T-cell (primary cell): ENCODE measurements at places on chromosomes 2 and 18.
A peak's percentile ranks its signal among the peaks of the same experiment; 100 is the strongest.

DNA sequence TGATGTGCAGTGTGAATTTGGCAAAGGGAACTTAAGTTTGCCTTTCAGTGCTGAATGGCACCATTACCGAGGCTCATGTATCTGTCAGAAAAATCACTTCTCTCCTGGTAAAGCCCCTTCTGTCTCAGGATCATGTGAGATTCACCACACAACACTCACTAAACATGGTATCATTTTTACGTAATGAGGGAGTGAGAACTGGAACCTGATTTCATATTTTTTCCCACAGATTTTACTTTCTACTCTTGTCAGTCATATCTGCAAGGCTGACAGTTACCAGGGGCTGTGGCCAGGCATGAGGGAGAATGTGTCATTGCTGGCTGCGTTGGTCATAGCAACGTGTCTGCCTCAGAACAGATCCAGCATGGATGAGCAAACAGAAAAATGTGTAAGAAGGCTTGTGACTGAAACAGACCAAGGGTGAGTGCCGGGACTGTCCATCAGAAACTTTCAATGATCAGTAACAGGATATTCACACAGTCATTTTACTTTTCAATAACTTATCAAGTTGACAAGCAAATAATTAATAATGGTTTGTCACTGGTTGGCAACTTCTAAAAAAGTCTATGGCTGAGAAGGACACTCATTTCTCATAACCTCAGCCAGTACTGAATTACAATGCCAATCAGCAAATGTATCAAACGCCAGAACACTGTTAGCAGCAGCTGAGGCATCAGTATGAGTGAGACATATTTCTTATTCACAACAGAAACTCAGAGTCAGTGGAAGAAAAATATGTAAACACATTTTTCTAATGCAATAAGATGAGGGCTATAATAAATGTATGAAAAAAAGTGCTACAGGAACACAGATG lies 100.5 kb downstream of the CDC42EP3 start:
- H3K27ac ChIP-seq = no peak overlapping the region
- H3K27me3 ChIP-seq = no peaks in the 10 kb centered on the region
- DNase-seq = no peak
- H3K4me3 ChIP-seq = no peak overlapping the region

GRCh38 chr2:217999595-217999959 lies 3.2 kb downstream of the TNS1 start:
- H3K4me1 ChIP-seq = no peaks in the 10 kb centered on the region
- DNase-seq = no peak
- peaks cover 49% of the 10 kb centered on the region for H3K27me3 ChIP-seq
- no peak overlapping the region for H3K27ac ChIP-seq
- no peaks in the 10 kb centered on the region for H3K36me3 ChIP-seq

GRCh38 chr18:9619545-9619944 lies 5.2 kb upstream of the PPP4R1 start:
- no peaks in the 10 kb centered on the region for H3K36me3 ChIP-seq
- H3K4me1 ChIP-seq = peaks cover 2% of the 10 kb centered on the region
- no peak for DNase-seq
- H3K27me3 ChIP-seq = no peaks in the 10 kb centered on the region
- no peak overlapping the region for H3K27ac ChIP-seq
- H3K4me3 ChIP-seq = no peak overlapping the region

- H3K27ac ChIP-seq = no peak overlapping the region
- no peak overlapping the region for H3K4me3 ChIP-seq
Observed at GRCh38 chr18:45061359-45061758, 380.7 kb downstream of the SETBP1 start.

DNA sequence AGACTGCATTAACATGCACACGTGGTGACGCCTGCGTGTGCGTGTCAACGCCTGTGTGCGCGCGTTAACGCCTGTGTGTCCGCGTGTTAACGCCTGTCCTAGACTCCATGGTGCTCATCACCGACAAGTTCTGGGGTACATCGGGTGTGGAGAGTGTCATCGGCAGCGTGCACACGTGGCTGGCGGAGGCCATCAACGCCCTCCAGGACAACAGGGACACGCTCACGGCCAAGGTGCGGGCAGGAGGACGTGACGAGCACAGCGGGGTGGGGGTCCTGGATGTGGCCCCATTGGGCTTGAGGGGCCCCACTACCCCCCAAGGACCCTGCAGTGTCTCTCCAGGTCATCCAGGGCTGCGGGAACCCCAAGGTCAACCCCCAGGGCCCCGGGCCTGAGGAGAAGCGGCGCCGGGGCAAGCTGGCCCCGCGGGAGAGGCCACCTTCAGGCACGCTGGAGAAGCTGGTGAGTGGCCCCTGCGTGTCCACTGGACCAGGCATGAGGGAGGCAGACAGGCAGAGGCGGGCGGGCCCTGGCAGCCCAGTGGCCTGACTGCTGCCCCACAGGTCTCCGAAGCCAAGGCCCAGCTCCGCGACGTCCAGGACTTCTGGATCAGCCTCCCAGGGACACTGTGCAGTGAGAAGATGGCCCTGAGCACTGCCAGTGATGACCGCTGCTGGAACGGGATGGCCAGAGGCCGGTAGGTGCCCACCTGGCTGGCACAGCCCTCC lies 29.2 kb downstream of the GPC1 start:
- H3K27me3 ChIP-seq = no peaks in the 10 kb centered on the region
- no peak overlapping the region for H3K27ac ChIP-seq
- no peaks in the 10 kb centered on the region for H3K4me1 ChIP-seq
- no peak overlapping the region for H3K4me3 ChIP-seq

DNA sequence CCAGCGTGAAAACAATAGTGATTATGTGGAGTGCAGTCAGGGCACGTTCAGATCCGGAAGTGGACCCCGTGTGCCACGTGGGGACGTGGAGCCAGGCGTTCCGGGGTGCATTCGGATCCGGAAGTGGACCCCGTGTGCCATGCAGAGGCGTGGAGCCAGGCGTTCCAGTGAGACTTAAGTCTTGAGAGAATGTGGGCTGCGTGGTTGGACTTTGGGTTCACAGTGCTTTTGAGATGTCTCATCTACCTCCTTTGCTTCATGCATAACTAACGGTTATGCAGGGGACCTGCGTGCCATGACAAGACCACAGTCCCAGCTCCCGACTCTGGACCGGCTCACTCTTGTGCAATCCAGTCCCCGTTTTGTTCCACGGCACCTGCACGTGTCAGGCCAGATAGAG lies 28.8 kb downstream of the CTDP1 start:
- no peak for DNase-seq
- no peaks in the 10 kb centered on the region for H3K27me3 ChIP-seq
- H3K4me1 ChIP-seq = no peaks in the 10 kb centered on the region
- no peak overlapping the region for H3K27ac ChIP-seq
- H3K4me3 ChIP-seq = no peak overlapping the region

- no peak overlapping the region for H3K4me3 ChIP-seq
- DNase-seq = no peak
- H3K4me1 ChIP-seq = no peaks in the 10 kb centered on the region
- H3K27ac ChIP-seq = no peak overlapping the region
- H3K27me3 ChIP-seq = peaks cover 10% of the 10 kb centered on the region
Observed at GRCh38 chr2:163736433-163737189, 803 bp upstream of the FIGN start.

DNA sequence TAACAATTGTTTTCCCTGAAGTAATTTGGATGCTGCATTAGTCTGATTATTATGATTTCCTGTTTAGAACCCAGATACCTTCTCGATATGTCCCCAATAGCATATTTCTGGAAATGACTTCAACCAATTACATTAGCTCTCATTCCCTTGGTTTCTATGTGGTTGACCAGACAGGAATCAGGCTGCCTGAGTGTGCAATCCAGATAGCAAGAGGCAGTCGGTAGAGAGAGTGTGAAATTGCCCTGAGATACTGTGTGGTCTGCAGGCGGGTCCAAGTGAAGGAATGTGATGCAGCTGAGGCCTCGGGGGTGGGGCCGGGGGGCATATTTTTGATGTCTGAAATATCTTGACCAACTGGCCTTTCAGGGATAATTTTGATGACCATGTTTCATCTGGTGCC lies 143.9 kb upstream of the ITGA6 start:
- H3K4me3 ChIP-seq = no peak overlapping the region
- H3K27me3 ChIP-seq = peaks cover 7% of the 10 kb centered on the region
- no peak for DNase-seq
- no peak overlapping the region for H3K27ac ChIP-seq
- H3K36me3 ChIP-seq = no peaks in the 10 kb centered on the region

DNA sequence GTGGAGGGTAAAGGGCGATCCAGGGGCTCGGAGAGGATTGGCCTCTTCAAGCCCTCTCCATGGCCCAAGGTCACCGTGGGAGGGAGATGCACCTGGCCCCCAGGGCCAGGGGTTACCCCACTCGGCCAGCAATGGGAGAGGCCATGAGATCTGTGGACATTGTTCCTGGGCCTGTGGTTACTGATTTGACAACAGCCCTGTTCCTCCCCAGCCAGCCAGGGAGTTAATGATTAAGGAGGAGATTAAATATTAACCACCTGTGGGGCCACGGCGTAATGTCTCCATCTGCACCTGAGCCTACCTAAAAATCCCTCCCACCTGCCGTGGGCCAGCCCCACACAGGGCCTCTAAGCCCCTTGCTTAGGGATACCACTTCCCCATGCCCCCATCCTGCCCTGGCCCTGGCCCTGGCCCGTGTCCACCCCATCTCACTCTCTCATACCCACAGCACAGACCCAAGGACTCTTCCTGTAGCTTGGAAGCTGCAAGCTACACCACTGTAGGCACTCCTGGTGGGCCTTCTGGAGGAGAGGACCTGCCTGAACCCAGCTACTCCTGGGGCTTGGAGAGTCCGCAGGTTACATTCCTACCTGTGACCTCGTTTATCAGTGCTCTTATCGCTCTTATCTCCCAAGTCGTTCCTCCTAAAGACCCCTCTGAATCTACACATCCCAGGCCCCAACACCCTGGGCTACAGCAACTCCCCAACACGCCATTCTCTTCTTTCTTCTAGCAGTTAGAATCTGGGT lies 32.1 kb downstream of the ZFP36L2 start:
- no peak for DNase-seq
- no peaks in the 10 kb centered on the region for H3K27me3 ChIP-seq
- peak overlapping the region; percentile 98 for H3K27ac ChIP-seq
- peaks cover 35% of the 10 kb centered on the region for H3K4me1 ChIP-seq
- no peaks in the 10 kb centered on the region for H3K36me3 ChIP-seq

DNA sequence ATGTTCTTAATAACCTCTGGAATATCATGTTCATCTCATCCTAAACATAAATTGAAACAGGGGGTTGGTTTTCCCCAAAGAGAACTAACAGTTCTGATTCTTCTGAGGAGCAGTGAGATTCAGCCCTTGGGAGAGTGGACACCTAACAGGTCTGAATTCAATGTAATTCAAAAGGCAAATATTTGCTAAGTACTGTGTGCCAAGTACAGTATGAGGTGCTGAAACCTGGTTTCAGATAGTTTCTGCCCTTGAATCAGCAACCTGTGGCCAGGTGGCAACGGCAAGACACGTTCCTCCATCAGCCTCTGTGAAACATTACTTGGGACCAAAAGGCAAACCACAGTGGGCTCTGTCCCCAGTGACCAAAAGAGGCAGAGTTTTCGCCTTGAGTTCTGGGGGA lies 1.3 kb downstream of the LRRC30 start:
- DNase-seq = no peak
- H3K36me3 ChIP-seq = no peaks in the 10 kb centered on the region
- H3K4me3 ChIP-seq = no peak overlapping the region
- no peaks in the 10 kb centered on the region for H3K4me1 ChIP-seq

DNA sequence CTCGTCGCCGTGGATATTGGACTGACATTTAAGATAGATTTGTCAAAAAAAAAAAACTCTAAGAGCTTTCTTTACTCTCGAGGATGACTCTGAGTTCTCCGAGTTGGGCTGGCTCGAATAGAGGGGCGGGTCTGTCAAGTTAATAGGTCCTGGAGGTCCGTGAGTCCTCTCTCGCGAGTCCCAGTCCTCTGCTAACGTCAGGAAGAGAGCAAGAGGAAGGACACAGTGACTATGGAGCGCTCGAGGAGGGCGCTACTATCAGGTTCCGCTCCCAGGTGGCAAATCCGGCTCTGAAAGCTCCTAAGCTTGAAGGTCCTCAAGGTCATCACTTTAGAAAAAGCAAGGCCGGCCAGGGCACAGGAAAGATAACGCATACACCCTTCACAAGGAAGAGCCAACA lies 404 bp upstream of the AKAIN1 start:
- H3K36me3 ChIP-seq = no peaks in the 10 kb centered on the region
- peaks cover 24% of the 10 kb centered on the region for H3K27me3 ChIP-seq
- no peak for DNase-seq
- peak overlapping the region; percentile 72 for H3K4me3 ChIP-seq
- H3K27ac ChIP-seq = no peak overlapping the region

GRCh38 chr18:48796491-48797205 lies 154.1 kb downstream of the SMAD7 start:
- no peak for DNase-seq
- H3K27me3 ChIP-seq = no peaks in the 10 kb centered on the region
- no peak overlapping the region for H3K4me3 ChIP-seq
- H3K36me3 ChIP-seq = no peaks in the 10 kb centered on the region
- peaks cover 5% of the 10 kb centered on the region for H3K4me1 ChIP-seq
- H3K27ac ChIP-seq = no peak overlapping the region

DNA sequence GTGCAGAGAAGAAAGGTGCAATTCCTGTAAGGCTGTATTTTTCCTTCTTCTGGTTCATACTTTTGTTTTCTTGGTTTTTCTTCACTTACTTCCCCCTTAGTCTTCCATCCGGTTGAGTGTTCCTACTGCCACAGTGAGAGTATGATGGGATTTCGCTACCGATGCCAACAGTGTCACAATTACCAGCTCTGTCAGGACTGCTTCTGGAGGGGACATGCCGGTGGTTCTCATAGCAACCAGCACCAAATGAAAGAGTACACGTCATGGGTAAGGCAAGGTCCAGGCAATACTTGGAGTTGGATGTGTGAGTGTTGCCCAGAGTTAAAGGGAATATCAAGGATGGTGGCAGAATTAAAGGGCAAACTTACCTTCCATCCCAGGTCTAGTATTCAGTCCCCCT lies 108.0 kb downstream of the DTNA start:
- no peaks in the 10 kb centered on the region for H3K27me3 ChIP-seq
- no peak overlapping the region for H3K27ac ChIP-seq
- no peaks in the 10 kb centered on the region for H3K36me3 ChIP-seq
- no peak for DNase-seq
- no peak overlapping the region for H3K4me3 ChIP-seq

DNA sequence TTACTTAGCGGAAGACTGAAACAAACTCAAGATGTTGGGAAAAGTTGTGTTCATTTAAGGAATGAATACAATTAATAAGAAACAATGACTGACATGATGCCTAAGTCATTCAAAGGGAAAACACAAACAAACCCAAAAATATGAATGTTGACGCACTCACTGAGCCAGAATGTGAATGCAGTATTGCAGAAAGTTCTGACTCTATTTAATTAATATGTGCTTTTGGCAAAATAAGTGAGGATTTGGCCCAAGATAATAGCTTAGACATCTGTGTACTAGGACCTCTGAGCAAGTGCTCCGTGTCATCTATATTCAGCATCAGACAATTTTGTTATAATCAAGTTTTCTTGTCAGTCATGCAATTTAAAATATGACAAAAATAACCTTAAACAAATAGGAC lies 1138.8 kb upstream of the NXPH2 start:
- no peaks in the 10 kb centered on the region for H3K4me1 ChIP-seq
- no peak for DNase-seq
- no peaks in the 10 kb centered on the region for H3K36me3 ChIP-seq
- no peak overlapping the region for H3K27ac ChIP-seq
- no peaks in the 10 kb centered on the region for H3K27me3 ChIP-seq
